Epithelial cell of proximal tubule (primary cell): ENCODE measurements at places on chromosomes 3 and 15. TPM values are rescaled to one million over a fixed set of nuclear protein-coding genes. Genes with fewer than 3 reads are reported as not detected.

GRCh38 chr15:95247071-95247984 lies 1016.0 kb downstream of the MCTP2 start:
- peak; percentile 88 for DNase-seq

- DNase-seq: no peak
Measured at GRCh38 chr3:105837143-105837740, 31.6 kb downstream of the CBLB start.

The SCN11A gene
- not detected in 2 replicates for total RNA-seq

- no peak for DNase-seq
Measured at GRCh38 chr3:111956995-111957734, 21.7 kb upstream of the ABHD10 start.

- no peak for DNase-seq
Measured at GRCh38 chr15:43517354-43518196, at the start of gene MAP1A. MAP1A (plus strand) TSS chr15:43517608; CDS start chr15:43521474, 3,866 bp downstream.

DNA sequence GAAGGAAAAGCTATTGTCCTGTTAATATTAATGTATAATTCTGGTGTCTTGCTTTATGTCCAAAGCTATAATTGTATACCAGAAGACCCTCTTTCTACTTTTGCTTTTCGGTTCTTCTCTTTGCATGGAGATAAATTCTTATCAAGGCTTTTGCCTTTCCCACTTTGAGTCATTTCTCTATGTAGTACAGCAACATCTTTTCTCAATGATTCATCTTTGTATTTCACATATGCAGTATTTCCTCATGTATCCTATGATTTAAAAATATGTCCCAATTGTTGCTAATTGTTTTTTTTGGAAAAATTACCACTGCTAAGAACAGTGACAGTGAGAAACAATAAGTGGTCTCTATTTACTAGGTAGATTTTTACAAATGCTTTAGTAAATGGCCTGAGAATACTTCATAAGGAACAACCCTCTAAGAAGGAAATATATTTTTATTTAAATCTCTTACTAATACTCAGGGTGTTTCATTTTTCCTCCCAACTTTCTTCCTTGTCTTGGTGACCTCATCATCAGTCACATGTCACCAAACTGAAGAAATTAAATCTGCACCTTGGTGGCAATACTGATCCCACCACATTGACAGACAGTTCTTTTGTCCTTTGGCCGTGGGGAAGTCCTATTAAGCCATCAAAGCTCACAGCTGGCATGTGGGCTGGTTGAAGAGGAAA lies 290.6 kb downstream of the SATB1 start:
- DNase-seq: no peak

- DNase-seq: no peak
Measured at GRCh38 chr3:34889641-34890040, 749.7 kb upstream of the ARPP21 start.

GRCh38 chr15:99135194-99135593 lies 30.3 kb downstream of the SYNM start:
- no peak for DNase-seq

GRCh38 chr15:31974855-31975829 lies 55.2 kb upstream of the CHRNA7 start:
- no peak for DNase-seq

DNA sequence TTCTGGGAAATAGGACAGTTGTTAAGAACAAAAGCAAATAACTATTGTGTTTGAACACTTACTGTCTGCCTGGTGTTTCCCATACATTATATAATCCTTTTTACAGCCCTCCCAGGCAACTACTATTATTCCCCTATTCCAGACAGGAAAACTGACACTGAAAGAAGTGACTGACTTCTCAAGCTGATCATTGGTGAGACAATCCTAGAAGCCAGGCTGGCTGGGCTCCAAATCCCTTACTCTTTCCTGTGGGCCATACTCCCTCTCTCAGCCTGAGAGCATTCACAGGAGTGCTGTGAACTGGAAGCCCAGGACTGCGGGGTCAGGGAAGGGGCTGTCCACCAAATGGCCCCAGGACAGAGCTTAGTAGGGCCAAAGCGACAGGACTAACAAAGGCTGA lies 39.2 kb upstream of the PDE8A start:
- DNase-seq: no peak

The PXK gene
- 10.1 and 12.4 TPM in 2 replicates for total RNA-seq
